ENCODE measurements at places on chromosomes 3 and 15.

GRCh38 chr3:152477422-152477821 lies 208.7 kb downstream of the MBNL1 start:
- no peak for DNase-seq

DNA sequence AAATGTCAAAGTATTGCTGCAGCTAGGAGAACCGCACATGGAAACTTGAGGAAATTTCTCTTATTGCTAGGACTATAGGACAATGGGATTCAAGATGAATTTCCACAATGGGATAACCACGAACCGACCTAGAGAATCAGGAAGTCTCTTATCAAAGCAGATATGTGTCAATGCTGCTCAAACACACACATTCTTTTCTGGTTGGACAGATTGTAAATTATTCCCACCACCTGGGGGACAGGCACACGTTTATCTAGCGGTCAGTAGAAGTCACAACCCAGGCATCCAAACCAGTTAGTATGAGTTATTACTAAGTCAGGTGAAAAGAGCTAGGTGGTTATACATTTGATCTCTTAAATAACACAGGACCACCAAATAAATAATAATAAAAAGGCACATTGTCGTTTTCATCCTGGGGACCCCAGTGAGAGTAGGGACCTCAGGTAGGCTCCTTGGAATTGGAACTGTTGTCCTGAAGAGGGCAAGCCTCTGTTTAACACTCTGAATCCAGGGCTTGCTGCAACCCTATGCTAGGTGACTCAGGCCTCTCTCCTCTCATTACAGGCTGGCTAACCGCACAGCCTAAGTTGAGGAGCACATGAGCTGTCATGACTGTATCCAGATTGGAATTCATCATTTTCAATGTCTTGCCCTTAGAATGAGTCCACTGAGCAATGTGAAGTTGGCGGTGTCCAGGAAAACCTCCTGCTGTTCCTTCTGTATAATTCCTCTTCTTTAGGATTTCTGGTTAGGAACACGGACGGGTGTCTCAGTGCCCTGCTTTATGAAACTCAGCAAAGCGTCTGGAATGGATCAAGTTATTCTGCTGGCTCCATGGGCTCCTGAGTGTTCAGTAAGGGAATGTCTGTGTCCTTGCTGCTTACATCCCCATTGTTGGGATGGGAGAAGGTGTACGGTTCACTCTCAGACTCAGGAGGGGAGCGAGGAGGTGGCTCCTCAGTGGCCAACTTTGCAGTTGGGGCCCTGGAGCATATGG lies 59.0 kb downstream of the CLEC3B start:
- DNase-seq = no peak

DNA sequence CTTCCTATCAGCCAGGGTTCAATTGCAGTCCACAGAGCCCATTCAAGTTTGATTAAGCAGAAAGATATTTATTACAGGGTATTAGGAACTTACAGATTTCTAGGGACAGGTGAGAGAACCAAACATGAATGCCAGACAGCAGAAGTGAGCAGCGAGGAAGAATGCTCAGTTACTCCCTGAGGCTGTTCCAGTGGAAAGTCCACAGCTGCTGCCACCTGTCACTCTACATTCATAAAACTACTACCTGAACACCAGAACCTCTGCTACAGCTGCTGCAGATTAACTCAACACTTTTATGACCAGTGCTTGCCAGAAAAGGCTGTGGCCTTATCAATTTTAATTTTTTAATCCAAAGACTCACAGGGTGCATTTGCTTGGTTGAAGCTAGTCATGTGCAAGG lies 325.4 kb upstream of the ONECUT1 start:
- DNase-seq = no peak

- DNase-seq = no peak
These were observed 369.2 kb upstream of the IL12A start for GRCh38 chr3:159619341-159619885.

DNA sequence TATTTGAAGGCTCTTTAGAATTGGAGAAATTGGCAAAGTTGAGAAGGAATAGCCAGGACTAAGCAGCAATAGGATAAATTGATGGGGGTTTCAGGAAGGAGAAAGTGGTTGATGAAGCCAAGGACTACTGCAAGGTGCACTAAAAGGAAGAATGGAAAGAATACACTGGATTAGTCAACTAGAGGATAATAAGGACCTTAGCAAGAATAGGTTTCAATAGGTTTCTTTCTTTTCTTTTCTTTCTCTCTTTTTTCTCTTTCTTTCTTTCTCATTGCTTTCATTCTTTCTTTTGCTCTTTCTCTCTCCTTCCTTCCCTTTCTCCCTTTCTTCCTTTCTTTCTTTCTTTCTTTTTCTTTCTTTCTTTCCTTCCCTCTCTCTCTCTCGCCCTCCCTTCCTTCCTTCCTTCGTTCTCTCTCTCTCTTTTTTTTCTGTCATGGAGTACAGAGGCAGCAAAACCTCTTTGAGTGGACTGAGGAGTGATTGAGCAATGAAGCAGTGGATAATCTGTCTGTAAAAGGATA lies 234.4 kb upstream of the TMC3 start:
- DNase-seq = no peak

GRCh38 chr15:27028858-27029477 lies 58.0 kb downstream of the GABRG3 start:
- DNase-seq = no peak

DNA sequence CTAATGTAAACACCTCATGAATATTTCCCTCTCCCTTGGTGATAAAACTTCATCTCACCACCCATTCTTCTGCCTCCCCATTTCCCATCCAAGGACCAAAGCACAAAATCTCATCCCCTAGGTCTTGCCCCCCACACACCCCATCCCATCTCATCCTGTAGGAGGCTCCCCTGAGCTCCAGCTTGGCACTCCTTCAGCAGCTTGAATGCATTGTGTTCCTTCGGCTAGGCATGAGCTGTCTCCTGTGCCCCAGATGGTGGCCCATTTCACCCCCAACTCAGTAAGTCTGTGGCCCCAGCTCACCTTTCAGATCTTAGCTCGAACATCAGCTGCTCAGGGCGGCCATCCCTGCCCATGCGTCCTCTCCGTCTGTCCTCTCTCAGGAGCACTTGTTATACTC lies 203.6 kb upstream of the NR2F2 start:
- DNase-seq = no peak

- no peak for DNase-seq
These were observed 103.1 kb downstream of the LRIG1 start for GRCh38 chr3:66397745-66398144.

DNA sequence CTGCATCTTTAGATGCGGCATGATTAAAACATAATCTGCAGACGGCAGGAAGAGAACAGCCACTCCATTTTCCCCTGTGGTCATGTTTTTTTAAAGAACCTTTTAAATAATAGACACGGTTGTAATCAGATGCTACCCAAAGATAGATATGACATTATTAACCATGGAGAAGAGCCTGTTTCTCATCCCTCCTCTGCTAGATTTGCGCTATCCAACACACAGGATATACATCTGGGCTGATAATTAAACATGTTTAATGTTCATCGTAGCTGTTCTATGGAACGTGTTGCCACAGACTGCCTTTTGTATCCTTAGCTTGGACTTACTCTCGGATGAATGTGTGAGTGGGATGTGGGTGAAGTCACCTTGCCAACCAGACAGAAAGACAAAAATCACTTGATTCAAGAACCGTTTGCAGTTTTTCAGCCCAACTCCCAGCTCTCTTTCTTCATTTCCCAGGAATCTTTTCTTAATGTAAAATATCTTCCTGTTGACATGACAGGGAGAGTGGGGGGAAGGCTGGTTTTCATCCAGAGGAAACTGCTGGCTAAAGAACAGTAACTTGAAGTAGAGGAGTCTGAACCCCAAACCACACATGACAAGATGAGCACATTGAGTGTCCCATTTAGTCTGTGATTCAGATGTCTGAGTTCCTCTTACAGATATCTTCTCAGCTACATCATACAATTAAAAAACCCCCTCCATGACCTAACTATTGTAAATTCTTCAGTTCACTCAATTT lies 118.6 kb upstream of the PRICKLE2 start:
- no peak for DNase-seq

DNA sequence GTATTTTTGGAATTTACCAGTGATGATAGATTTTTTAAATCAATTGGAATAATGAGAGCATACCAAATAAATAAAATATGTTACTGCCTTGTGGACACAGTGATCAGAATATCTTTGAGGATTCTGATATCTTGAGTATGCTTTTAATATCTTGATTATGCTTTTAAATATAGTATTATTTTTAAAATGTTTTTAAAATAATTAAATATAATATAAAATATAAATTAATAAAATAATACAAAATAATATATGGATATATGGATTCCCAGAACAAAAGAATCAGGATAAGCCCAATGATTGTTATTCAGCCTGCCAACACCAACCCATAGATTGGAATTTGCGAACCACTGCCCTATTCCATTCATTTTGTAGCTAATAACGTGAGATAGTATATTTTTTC lies 91.9 kb upstream of the MLF1 start:
- no peak for DNase-seq

DNA sequence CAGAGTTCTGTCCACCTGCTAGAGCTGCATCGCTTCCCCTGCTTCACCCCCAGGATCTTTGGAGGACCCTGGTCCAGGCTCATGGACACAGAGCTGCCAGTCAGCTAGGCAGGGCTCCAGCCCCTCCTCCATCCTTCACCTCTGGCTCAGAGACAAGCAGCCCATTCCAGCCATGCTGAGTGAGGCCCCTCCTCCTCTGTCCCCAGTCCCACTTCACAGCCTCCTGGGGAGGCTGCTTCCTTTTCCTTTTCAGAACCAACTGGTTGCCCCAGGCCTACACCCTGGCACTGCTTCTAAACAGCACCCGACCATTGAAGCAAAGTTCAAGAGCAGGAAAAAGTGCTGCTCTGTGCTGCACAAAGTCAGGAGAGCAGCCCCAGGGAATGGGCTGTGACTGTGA lies 22.2 kb downstream of the IQSEC1 start:
- DNase-seq = no peak

DNA sequence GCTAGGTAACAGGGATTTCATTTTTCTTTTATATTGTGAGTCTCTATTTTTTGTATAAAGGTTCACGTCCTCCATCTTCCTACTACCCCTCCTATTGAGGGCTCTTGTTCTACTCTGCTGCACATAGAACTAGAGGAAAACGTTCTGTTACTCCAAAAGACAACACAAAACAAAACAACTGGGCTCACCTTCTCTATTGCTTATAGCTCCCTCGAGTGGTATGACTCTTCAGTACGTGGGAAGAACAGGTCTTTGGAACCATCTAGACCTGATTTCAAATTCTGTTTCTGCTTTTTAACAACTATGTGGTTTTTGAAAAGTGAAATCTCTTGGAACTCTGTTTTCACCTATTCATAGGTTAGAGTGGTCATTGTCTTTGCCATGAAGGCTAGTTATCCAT lies 515.3 kb downstream of the SOX2 start:
- no peak for DNase-seq

GRCh38 chr3:16600780-16601536 lies 4.3 kb downstream of the DAZL start:
- peak; percentile 64 for DNase-seq

- no peak for DNase-seq
These were observed 122.0 kb upstream of the EOMES start for GRCh38 chr3:27844052-27844675.

GRCh38 chr3:134252766-134253165 lies 2.1 kb upstream of the RYK start:
- no peak for DNase-seq

DNA sequence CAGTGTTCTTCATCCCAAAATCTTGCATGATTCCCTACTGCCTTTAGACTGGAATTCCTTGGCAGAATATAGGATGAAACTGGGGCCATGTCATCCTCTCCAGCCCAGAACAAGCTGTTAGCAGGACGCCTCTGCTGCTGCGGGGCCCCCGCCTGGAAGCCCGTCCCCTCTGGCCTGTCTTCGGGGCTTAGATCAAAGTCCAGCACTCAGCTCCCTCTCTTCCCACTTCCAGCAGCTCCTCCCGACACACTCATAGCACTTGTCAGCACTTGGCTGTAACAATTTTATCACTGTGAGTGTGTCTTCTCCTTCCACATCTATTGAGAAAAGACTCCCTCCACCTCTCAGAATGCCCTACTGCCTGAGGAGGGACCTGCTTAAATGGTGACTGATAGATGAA lies 112.0 kb upstream of the HACD2 start:
- DNase-seq = no peak

DNA sequence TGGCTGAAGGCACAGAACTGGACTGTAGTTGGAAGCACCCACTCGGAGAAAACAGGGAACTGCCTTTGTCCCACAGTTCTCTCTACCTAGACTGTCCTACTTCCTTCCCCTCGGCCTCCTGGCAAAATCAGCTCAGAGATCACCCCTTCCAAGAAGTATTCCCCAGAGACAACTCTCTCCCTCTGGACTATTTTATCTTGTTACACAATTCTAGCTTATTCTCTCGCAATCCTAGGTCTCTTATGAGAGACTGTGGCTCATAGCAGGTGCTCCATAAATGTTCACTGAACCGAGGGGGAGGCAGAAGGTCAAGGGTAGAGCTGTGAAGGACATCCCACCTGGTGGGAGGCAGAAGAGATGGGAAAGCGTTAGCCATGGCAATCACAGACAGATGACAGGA lies 10.6 kb downstream of the HEG1 start:
- DNase-seq = no peak

- no peak for DNase-seq
These were observed 53.0 kb upstream of the DAZL start for GRCh38 chr3:16658004-16658924.

DNA sequence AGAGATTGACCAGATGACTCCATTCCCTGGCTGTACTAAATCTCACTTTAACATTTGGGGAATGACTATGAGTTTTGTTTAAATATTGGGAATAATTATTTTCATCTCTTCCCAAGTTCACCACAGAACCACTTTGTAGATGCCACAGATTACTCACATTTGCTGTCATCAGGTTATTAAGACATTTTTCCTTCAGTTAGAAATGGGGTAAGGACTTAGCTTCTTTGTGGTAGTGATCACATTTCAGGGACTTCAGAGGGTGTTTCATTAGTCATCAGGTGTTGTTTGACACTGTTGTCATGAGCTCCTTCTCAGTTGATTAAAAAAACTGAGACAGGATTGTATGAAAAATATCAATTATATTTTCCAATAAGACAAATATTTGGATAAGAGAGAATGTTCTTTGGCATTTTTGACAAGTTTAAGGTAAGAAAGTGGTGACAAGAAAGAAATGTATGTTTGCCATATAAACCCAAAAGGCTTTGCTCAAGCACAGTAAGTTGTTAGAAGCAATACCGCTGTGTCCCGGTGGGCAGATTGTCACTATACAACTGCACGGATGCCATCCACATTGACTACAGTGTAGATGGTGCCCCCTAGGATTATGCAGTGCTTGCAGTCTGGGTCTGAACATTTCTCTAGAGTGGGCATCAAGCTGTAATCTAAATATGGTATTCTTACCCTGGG lies 22.3 kb downstream of the FBXL2 start:
- no peak for DNase-seq

- DNase-seq = no peak
These were observed 17.4 kb upstream of the ST3GAL6 start for GRCh38 chr3:98745718-98746117.

GRCh38 chr3:89395456-89395855 lies 288.0 kb downstream of the EPHA3 start:
- DNase-seq = no peak

GRCh38 chr3:169764312-169764881 lies 463 bp downstream of the TERC start:
- peak; percentile 75 for DNase-seq

- no peak for DNase-seq
These were observed 563.6 kb upstream of the NAALADL2 start for GRCh38 chr3:174295306-174296092.
